ENCODE measurements at places on chromosomes 3 and 15.

DNA sequence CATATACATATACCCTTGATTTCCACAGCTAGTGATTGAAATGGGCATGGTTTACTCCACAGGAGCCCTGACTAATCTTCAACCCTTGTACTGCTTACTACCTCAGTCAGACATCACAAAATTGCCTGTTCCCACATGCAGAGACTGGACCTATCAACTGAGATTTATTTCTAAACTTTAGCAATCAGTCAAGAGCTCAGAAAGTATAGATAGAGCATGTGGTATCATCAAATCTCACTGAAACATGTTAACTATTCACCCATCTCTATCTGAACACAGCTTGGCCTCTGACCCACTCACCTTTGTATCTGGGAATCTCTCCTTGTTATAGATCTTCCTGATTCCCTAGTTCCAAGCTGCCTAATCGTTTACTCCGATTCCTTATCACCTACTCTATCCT lies 14.6 kb downstream of the ADAM10 start:
- no peak for DNase-seq

DNA sequence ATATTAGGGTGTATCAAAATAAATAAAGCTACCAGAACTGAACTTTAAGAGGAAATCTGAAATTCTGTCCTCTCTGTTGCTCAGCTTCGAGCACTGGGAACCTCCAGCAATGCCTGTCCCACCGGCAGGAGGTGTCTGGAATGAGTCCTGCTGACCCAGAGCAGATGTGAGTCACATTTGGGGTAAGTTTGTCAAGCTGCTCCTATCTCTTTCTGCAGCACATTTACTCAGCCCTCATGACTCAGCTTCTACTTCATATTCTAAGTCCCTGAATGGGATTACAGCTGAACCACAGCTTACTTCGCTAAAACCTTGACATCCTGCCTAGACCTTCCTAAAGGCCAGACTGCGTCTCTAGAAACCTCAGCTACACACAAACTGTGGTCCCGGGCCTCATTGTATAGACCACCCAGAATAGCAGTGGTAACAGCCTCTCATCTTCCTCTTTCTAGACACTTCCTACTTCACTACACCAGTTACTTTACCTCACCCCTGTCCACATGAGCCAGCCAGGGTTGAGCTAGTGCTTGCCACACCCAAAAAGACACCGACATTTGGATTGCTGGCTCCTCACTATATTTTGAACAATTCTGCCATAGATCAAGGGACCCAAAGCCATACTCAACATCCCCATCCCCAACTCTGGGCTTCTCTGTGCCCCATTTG lies 109.6 kb upstream of the TMCO5A start:
- DNase-seq, result no peak

DNA sequence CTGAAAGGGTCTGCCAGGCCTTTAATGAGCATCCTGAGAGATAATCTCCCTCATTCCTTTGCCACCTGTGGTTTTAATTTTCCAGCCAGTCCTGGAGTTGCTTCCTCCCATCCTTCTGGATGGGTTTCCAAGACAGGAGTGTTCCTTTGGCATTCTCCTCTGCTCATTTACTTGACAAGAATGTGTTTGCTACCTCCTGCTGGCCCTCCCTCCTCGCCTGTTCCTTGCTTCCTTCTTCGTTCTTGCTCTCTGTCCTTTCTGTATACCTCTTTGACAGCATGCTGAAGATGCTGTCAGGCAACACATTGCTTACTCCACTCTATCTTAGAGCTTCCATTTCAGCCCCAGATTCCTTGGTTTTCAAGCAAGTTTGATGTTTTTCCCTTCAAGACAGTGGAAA lies 46.0 kb downstream of the ERC2 start:
- no peak for DNase-seq

GRCh38 chr15:36469311-36469966 lies 110.0 kb upstream of the CDIN1 start:
- DNase-seq, result no peak

- no peak for DNase-seq
Measured at GRCh38 chr3:148079370-148079769, 618.3 kb upstream of the AGTR1 start.

DNA sequence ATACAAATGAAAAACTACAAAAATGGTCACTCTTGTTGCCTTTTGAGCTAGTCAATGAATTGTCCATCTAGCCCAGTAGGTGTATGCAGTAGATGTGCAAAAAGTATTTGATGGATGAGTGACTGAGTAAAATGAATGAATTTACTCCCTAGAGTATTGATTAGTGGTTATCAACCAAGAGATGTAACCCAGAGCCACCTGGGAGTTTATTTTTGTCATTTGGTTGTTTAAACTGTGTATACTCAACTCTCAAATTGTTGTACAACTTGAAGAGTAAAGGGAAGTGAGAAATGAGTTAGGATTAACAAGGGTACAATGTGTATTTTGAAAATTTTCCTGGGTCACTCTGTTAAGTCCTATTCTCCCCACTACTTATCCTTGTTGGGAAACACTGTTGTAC lies 124.1 kb upstream of the TMCO5A start:
- DNase-seq, result no peak

Data from central memory CD8-positive, alpha-beta T cell (primary cell).